Fibroblast of skin of back (primary cell): ENCODE measurements at places on chromosomes 3 and 15.

GRCh38 chr15:56894601-56895000 is 23.8 kb upstream of the TCF12 start:
- DNase-seq, result no peak

DNA sequence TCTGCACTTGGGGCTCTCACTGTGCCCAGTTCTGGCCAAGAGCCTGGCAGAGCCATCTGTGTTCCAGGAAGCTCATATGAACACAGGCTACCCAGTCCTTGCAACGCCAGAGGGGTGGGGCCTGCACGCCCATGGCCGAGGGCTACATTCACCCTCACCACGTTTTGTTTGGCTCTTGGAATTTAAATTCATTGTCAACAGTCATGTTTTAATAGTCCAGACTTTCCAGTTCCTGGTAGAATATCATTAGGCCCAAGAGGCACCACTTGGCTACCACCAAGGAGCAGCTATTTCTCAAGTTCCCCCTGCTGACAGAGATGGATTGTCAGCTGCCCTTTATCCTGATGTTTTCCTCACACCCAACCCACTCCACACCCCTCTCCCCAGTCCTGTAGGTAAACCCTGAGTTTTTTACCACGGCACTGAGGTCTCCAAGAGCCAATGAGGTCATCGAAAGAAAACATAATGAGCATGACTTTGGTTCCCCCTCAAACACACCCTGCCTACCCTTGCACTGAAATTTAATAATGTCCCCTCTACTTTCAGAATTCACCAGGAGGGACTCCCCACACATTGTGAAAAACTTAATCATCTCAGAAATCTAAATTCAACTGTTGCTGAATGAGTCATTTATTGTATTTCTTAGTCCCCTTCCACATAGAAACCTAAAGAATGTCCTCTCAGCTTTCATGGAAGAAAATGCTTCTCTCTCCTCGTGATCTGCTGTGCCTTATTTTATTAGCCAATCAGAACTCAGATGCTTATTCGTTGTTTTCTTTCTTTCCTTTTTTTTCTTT is 125.1 kb downstream of the SHQ1 start:
- DNase-seq, result peak; percentile 91

GRCh38 chr3:153273767-153274435 is 111.9 kb downstream of the RAP2B start:
- peak; percentile 78 for DNase-seq

DNA sequence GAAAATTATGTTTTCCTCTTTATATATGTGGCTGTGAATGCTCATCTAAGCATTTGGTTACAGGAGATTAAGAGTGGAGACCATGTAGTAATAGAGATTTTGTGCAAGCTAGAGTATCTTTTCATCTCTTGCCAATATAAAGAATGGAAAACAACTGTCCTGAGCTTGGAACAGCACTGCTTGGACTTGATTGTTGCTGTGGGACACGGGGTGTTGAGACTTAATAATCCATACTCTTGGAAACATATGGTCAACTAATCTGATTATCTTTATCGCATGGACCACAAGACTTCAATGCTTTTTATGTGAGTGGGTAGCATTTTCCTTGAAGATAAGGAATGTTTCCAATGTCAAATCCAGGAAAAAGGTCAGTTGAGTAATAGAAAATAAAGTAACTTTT is 806.3 kb downstream of the DIPK2A start:
- DNase-seq, result no peak
